ENCODE measurements at places on chromosomes 1 and 21. TPM values are rescaled to one million over a fixed set of nuclear protein-coding genes. Genes with fewer than 3 reads are reported as not detected.

Gene PRAMEF8
- not detected for total RNA-seq

Gene C1orf141
- not detected for total RNA-seq

Gene TNFRSF1B
- total RNA-seq = 95.6 TPM

Gene SPRR3
- not detected for total RNA-seq

Gene ZFP69B
- total RNA-seq = 1.3 TPM
